Vagina (tissue), 2 donors: ENCODE measurements at places on chromosomes 5 and 9.

DNA sequence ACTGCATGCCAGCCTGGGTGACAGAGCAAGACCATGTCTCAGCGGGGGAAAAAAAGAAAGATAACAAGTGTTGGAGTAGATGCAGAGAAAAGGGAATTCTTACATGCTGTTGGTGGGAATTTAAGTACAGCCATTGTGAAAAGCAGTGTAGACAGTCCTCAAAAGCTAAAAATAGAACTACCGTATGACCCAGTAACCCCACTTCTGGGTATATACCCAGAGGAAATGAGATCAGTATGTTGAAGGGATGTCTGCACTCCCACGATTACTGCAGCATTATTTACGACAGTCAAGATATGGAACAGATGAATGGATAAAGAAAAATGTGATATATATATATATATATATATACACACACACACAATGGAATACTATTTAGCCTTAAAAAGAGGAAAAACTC, 225.3 kb upstream of the SLC24A2 start:
- H3K4me1 ChIP-seq: no peaks in the 10 kb centered on the region
- H3K4me3 ChIP-seq: no peak overlapping the region
- DNase-seq: no peak
- H3K27me3 ChIP-seq: no peaks in the 10 kb centered on the region

DNA sequence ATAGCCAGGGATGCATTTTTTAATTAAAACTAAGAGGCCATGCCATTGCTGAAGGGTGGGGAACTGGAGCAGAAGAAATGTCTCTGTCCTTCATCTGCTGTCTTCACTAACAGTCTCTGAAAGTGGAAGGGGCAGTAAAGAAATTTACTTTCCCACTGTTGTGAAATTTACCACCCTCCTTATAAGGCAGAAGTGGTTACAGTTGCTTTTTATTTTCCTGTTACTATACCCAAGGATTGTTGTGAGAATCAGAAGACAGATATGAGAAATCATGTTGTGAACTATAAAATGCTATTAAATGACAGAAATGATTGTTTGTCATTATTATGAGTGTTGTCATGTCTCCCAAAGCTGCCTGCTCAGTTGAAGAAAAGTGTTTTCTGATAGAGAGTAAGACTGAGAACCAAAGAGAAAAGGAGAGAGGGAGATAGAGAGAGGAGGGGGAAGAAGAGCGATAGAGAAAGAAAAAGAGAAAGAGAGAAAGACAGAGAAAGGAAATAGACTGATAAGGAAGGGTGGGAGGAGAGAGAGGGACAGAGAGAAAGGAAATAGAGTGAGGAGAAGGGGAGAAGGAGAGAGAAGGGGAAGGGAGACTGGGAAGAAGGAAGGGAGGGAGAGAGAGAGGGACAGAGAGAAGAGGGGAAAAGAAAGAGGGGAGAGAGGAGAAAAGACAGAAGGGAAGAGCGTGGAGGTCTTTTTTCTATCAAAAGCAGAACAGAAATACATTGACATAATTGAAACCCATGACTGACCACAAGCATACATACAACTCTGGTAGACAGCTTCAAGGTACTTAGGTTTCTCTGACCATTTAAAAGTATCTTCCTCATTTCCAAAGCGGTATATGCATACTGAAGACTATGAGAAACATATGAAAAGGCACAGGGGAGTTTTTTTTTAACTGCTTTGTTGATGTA, 22.5 kb downstream of the SEC61B start:
- H3K4me3 ChIP-seq: no peak overlapping the region
- H3K36me3 ChIP-seq: no peaks in the 10 kb centered on the region
- H3K27ac ChIP-seq: no peak overlapping the region
- no peaks in the 10 kb centered on the region for H3K27me3 ChIP-seq

GRCh38 chr9:8027351-8027750, 227.8 kb upstream of the DMAC1 start:
- no peaks in the 10 kb centered on the region for H3K27me3 ChIP-seq
- H3K4me3 ChIP-seq: no peak overlapping the region
- H3K27ac ChIP-seq: no peak overlapping the region
- no peaks in the 10 kb centered on the region for H3K36me3 ChIP-seq

- H3K4me3 ChIP-seq: peak overlapping the region; percentile 96
- H3K27ac ChIP-seq: no peak overlapping the region
- H3K4me1 ChIP-seq: peaks cover 31% of the 10 kb centered on the region
Measured at GRCh38 chr9:136481558-136481957, 1.3 kb downstream of the SEC16A start.

GRCh38 chr9:121388140-121388905, 18.3 kb upstream of the STOM start:
- H3K36me3 ChIP-seq: no peaks in the 10 kb centered on the region
- no peaks in the 10 kb centered on the region for H3K27me3 ChIP-seq
- no peak overlapping the region for H3K27ac ChIP-seq
- no peaks in the 10 kb centered on the region for H3K4me1 ChIP-seq
- no peak overlapping the region for H3K4me3 ChIP-seq

DNA sequence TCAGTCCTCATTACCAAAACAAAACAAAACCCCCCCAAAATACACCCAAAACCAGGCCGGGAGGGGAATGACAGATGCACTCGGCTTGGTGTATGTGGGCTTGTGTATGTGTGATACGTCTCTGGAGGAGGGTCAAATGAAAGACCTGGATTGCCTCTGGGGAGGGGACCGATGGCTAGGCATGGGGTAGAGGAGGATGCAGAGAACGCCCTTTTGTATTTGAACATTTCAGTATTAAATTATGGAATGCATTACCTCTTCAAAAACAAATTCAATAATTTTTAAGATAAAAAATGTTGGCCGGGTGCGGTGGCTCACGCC, 61.4 kb downstream of the LMX1B start:
- no peak overlapping the region for H3K4me3 ChIP-seq
- DNase-seq: no peak
- no peaks in the 10 kb centered on the region for H3K36me3 ChIP-seq
- no peak overlapping the region for H3K27ac ChIP-seq
- peaks cover 9% of the 10 kb centered on the region for H3K27me3 ChIP-seq
- no peaks in the 10 kb centered on the region for H3K4me1 ChIP-seq

DNA sequence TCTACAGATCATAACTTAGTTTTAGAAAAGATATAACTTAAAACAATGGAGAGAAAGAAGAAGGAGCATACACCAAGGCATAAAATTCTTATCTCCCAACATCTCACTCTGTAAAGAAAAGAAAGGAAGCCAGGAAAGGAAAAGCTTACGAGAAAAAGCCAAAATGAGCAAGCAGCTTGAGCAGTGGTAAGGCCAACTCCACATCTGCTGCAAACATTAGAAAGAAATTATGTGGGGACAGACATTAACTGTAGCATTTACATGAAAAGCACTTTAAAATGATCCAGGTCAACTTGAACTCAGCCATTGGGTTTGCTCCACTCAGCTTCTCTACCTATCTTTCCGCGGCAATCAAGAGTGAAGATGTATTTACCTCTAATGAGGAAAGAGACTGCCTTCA, 176.9 kb downstream of the BNC2 start:
- no peak overlapping the region for H3K4me3 ChIP-seq
- H3K27ac ChIP-seq: no peak overlapping the region
- H3K4me1 ChIP-seq: no peaks in the 10 kb centered on the region
- H3K36me3 ChIP-seq: no peaks in the 10 kb centered on the region
- no peak for DNase-seq

- no peak overlapping the region for H3K4me3 ChIP-seq
- H3K4me1 ChIP-seq: no peaks in the 10 kb centered on the region
- no peak for DNase-seq
- H3K27me3 ChIP-seq: no peaks in the 10 kb centered on the region
- no peaks in the 10 kb centered on the region for H3K36me3 ChIP-seq
Measured at GRCh38 chr5:150399524-150400211, 13.0 kb downstream of the CD74 start.

GRCh38 chr9:120734607-120735410, 20.5 kb upstream of the MEGF9 start:
- H3K4me3 ChIP-seq: no peak overlapping the region
- no peaks in the 10 kb centered on the region for H3K36me3 ChIP-seq
- H3K4me1 ChIP-seq: no peaks in the 10 kb centered on the region
- H3K27me3 ChIP-seq: no peaks in the 10 kb centered on the region
- no peak for DNase-seq
- no peak overlapping the region for H3K27ac ChIP-seq

DNA sequence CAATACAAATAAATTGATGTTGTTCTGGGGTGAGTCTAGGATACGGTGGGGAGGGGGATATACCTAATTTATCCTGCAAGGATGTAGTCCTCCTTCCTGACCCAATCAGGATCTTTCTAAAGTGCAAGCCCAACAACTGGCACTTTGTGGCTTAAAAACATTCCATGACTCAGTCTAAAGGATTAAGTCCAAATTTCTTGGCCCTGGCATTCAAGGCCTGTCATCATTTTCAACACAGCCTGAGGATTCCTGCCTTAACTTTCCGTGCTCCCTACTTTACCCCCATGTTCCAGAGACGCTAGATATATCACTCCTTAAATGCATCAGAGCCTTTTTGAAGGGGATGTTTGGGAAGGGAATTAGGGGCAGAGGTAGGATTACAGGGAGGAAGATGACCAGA, 1.0 kb downstream of the FAM221B start:
- no peak overlapping the region for H3K4me3 ChIP-seq
- no peaks in the 10 kb centered on the region for H3K27me3 ChIP-seq
- no peaks in the 10 kb centered on the region for H3K36me3 ChIP-seq

- H3K27ac ChIP-seq: no peak overlapping the region
- no peak for DNase-seq
- H3K4me3 ChIP-seq: no peak overlapping the region
- H3K4me1 ChIP-seq: peaks cover 9% of the 10 kb centered on the region
- no peaks in the 10 kb centered on the region for H3K27me3 ChIP-seq
Measured at GRCh38 chr5:154529282-154529681, 51.3 kb upstream of the HAND1 start.

DNA sequence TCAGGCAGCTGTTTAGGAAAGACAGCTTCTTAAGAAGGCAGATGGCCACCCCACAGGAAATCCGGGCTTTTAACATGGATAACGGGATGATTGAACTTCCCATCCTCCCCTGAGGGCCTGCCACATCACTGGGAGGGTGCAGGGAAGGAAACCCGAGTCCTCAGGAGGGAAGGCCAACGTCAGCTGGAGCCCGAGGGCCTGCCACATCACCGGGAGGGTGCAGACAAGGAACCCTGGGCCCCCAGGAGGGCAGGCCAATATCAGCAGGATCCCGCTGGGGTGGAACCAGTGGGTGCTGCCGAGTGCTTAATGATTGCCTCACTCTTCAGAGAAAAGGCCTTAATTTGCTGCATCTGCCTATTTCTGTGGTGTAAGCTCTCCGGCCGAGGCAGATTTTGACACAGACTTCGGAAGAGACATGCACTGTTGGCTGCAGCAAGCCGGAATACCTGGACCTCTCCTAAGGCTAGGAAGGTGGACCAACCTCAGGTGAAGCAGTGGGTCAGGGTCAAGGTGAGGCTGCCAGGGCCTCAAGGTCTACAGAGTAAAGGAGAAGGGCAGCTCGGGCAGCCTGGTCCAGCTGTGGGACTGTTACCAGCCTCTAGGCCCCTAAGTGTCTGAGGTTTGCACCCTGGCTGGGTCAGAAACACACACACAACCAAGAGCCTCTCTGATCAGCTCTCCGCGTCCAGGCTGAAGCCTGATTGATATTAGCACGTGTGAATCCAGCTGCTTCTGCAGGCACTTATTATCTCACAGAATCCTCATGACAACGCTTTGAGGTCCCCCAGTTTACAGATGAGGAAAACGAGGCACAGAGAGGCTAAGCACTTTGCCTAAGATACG, 14.8 kb upstream of the COL5A1 start:
- no peak overlapping the region for H3K4me3 ChIP-seq
- H3K4me1 ChIP-seq: peaks cover 18% of the 10 kb centered on the region
- H3K27me3 ChIP-seq: no peaks in the 10 kb centered on the region
- H3K27ac ChIP-seq: no peak overlapping the region
- no peak for DNase-seq

- H3K4me1 ChIP-seq: no peaks in the 10 kb centered on the region
- H3K36me3 ChIP-seq: no peaks in the 10 kb centered on the region
- H3K27ac ChIP-seq: no peak overlapping the region
- DNase-seq: no peak
- H3K27me3 ChIP-seq: no peaks in the 10 kb centered on the region
- H3K4me3 ChIP-seq: no peak overlapping the region
Measured at GRCh38 chr9:120383999-120384924, 195.7 kb downstream of the CDK5RAP2 start.

DNA sequence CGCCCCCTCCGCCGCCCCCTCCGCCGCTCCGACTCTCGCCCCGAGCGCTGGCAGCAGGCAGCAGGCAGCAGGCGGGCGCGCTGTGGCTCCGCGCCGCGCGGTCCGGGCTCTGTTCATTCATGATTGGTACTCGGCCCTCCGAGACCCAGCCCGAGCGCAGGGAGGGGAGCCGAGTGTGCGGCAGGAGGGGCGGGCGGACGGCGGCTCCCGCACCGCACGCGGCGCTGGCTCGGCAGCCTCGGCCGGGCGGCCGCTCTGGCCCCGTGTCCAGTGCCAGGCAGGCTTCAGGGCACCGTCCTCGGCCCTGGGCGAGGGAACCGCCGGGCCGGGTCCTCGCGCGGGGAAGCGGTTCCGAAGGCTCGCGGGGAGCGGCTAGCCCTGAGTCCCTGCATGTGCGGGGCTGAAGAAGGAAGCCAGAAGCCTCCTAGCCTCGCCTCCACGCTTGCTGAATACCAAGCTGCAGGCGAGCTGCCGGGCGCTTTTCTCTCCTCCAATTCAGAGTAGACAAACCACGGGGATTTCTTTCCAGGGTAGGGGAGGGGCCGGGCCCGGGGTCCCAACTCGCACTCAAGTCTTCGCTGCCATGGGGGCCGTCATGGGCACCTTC, at the start of gene KCNIP1:
Gene KCNIP1 (plus strand): TSS at position 31 of the 607 bp plus-strand sequence.
- H3K36me3 ChIP-seq: no peaks in the 10 kb centered on the region
- no peak within 1 kb of the TSS for H3K27ac ChIP-seq
- peaks cover 5% of the 10 kb centered on the region for H3K4me1 ChIP-seq
- peak within 1 kb of the TSS; percentile 9 for H3K4me3 ChIP-seq
- no peak for DNase-seq

GRCh38 chr5:87389296-87390034, 23.3 kb downstream of the CCNH start:
- H3K27ac ChIP-seq: no peak overlapping the region
- H3K4me3 ChIP-seq: no peak overlapping the region
- no peaks in the 10 kb centered on the region for H3K4me1 ChIP-seq
- peaks cover 67% of the 10 kb centered on the region for H3K36me3 ChIP-seq

DNA sequence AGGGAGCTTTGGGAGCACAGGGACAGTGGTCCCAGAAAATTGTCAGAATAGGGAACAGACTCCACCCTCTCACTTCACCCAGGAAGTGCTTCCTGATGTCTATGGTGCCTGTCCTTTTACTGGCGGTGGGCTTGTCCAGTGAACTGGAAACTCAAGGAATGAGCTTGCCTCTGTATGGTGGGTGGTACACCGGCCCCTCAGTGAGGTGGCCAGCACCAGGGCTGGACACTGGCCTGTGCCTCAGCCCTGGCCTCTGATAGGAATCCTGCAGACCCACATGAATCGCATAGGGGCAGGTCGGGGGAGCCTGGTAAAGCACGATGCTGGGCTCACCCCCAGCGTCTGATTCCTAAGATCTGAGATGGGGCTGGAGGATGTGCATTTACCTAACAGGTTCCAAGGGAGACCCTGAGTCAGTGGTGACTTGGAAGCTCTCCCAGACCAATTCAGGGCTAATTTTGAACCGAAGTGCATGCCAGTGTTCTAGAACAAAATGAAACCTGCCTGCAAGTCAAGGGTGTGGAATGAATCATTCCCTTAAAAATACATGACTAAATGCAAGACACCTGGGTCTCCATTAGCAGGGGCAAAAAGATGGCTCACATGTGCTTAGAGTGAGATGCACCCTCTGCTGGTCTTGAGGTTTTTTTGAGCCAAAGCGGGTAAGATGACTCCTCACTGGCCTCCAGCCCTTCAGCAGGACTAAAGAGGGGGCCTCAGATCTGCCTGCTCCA, 178.3 kb downstream of the HSPA4 start:
- H3K27ac ChIP-seq: no peak overlapping the region
- peaks cover 29% of the 10 kb centered on the region for H3K4me1 ChIP-seq
- H3K36me3 ChIP-seq: no peaks in the 10 kb centered on the region
- H3K4me3 ChIP-seq: no peak overlapping the region
- H3K27me3 ChIP-seq: no peaks in the 10 kb centered on the region
